H1 (cell line): ENCODE measurements at places on chromosomes 4 and X. TPM values are rescaled to one million over a fixed set of nuclear protein-coding genes. Genes with fewer than 3 reads are reported as not detected.

The ADH1A gene
- not detected in 2 replicates for total RNA-seq

The OTC gene
- not detected in 2 replicates for total RNA-seq

The CT45A10 gene
- total RNA-seq = not detected in 2 replicates

The PRDM8 gene
- 0.10 TPM in 1 of 2 replicates, not detected in the other for total RNA-seq

The HSD17B13 gene
- total RNA-seq = 0.13 TPM in 1 of 2 replicates, not detected in the other

The OPRPN gene
- not detected in 2 replicates for total RNA-seq

The ZNF630 gene
- total RNA-seq = 2.2 and 2.9 TPM in 2 replicates

The PABPC5 gene
- total RNA-seq = 1.0 and 1.4 TPM in 2 replicates

The PAK3 gene
- 6.4 and 7.2 TPM in 2 replicates for total RNA-seq

DNA sequence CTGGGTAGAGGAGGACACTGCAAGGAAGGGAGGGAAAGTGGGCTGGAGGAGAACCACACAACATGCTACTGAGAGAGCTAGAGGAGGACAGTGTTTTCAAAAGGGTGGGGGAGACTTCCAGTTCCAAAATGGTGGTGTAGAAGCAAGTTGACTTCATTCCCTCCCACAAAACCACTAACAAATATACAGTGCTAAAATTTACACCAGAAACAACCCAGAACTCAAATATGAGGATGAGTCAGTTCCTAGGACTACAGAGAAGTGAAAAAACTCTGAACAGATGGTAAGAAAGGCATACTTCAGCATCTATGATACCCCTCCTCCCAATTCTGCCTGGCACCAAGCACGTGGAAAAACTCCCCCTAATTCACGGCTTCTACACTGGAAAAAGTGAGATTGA is 9.8 kb downstream of the AADAT start:
- no peak for DNase-seq
- H3K27ac ChIP-seq = no peak overlapping the region
- H3K36me3 ChIP-seq = peaks cover 2% of the 10 kb centered on the region; the same call in 1 of the 2 replicates
- H3K4me1 ChIP-seq = no peaks in the 10 kb centered on the region
- H3K4me3 ChIP-seq = no peak overlapping the region

DNA sequence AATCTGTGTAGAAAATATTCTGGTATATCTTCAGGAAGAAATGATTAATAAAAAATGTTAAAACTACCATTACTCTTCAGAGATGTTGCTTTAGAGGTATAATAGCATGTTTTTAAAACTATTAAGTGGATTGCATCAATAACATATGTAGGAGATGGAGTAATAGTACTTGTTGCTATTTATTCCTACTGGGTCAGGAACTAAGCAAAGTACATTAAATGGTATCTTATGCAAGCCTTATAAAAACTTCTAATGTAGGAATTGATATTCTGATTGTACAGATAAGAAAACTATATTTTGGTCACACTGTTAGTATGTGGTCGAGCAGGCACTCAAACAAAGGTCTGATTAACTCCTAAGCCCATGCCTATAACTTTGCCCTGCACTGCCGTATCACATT is 31.4 kb upstream of the PDLIM5 start:
- no peaks in the 10 kb centered on the region for H3K36me3 ChIP-seq
- H3K27me3 ChIP-seq = no peaks in the 10 kb centered on the region
- no peaks in the 10 kb centered on the region for H3K4me1 ChIP-seq
- no peak overlapping the region for H3K4me3 ChIP-seq
- H3K27ac ChIP-seq = no peak overlapping the region

DNA sequence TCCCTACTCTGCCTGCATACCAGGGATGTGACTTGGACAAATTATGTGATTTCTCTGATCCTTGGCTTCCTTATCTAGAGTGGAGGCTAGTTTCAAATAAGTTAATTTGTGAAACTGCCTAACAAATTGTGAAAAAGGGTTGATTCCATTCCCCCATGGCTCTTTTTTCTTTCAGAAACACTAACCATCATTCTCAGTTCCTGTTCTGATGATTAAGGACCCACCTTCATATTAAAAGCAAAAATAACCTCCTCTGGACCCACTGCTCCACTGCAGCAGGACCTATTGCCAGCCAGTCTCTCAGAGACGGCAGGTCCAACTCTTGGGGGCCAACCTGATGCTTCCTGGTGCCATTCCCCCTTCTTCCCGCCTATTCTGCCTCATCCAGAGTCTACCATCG is 4.5 kb upstream of the ANXA5 start:
- no peak for DNase-seq
- no peaks in the 10 kb centered on the region for H3K27me3 ChIP-seq
- H3K4me1 ChIP-seq = peaks cover 7% of the 10 kb centered on the region
- no peak overlapping the region for H3K27ac ChIP-seq
- no peak overlapping the region for H3K4me3 ChIP-seq

- no peak overlapping the region for H3K27ac ChIP-seq
- no peaks in the 10 kb centered on the region for H3K27me3 ChIP-seq
- no peaks in the 10 kb centered on the region for H3K4me1 ChIP-seq
- H3K4me3 ChIP-seq = no peak overlapping the region
- peak; percentile 80 for DNase-seq
Measured at GRCh38 chrX:72245461-72246089, 6.7 kb upstream of the ERCC6L start.

GRCh38 chrX:80550722-80551121 is 130.5 kb downstream of the TENT5D start:
- no peak overlapping the region for H3K4me3 ChIP-seq
- H3K27ac ChIP-seq = no peak overlapping the region
- H3K4me1 ChIP-seq = no peaks in the 10 kb centered on the region
- no peaks in the 10 kb centered on the region for H3K27me3 ChIP-seq

- H3K27ac ChIP-seq = no peak overlapping the region
- peak; percentile 69 for DNase-seq
- no peaks in the 10 kb centered on the region for H3K27me3 ChIP-seq
- no peaks in the 10 kb centered on the region for H3K36me3 ChIP-seq
- H3K4me1 ChIP-seq = no peaks in the 10 kb centered on the region
- H3K4me3 ChIP-seq = no peak overlapping the region
Measured at GRCh38 chr4:6546681-6547447, 28.1 kb upstream of the MAN2B2 start.

- H3K27ac ChIP-seq = no peak overlapping the region
- H3K4me3 ChIP-seq = no peak overlapping the region
- no peak for DNase-seq
- no peaks in the 10 kb centered on the region for H3K27me3 ChIP-seq
- H3K4me1 ChIP-seq = no peaks in the 10 kb centered on the region
Measured at GRCh38 chr4:25504932-25505636, 128.0 kb downstream of the ANAPC4 start.

GRCh38 chrX:69317721-69318120 is 152.5 kb upstream of the PJA1 start:
- DNase-seq = no peak
- no peak overlapping the region for H3K27ac ChIP-seq
- no peaks in the 10 kb centered on the region for H3K36me3 ChIP-seq
- H3K4me1 ChIP-seq = peaks cover 2% of the 10 kb centered on the region; the same call in 1 of the 2 replicates
- H3K27me3 ChIP-seq = no peaks in the 10 kb centered on the region

GRCh38 chr4:109389369-109390114 is 44.1 kb upstream of the SEC24B start:
- no peaks in the 10 kb centered on the region for H3K27me3 ChIP-seq
- DNase-seq = no peak
- H3K36me3 ChIP-seq = no peaks in the 10 kb centered on the region
- H3K4me1 ChIP-seq = peaks cover 4% of the 10 kb centered on the region
- no peak overlapping the region for H3K4me3 ChIP-seq

GRCh38 chrX:128804828-128805227 is 718.5 kb downstream of the SMARCA1 start:
- H3K27ac ChIP-seq = no peak overlapping the region
- H3K4me3 ChIP-seq = no peak overlapping the region
- H3K36me3 ChIP-seq = no peaks in the 10 kb centered on the region
- H3K27me3 ChIP-seq = no peaks in the 10 kb centered on the region
- H3K4me1 ChIP-seq = no peaks in the 10 kb centered on the region

- H3K27me3 ChIP-seq = peaks cover 2% of the 10 kb centered on the region
- H3K4me3 ChIP-seq = no peak overlapping the region
- H3K4me1 ChIP-seq = peaks cover 7% of the 10 kb centered on the region; the same call in 1 of the 2 replicates
- H3K36me3 ChIP-seq = no peaks in the 10 kb centered on the region
- no peak overlapping the region for H3K27ac ChIP-seq
Measured at GRCh38 chr4:164706675-164707074, 47.3 kb upstream of the SMIM31 start.

DNA sequence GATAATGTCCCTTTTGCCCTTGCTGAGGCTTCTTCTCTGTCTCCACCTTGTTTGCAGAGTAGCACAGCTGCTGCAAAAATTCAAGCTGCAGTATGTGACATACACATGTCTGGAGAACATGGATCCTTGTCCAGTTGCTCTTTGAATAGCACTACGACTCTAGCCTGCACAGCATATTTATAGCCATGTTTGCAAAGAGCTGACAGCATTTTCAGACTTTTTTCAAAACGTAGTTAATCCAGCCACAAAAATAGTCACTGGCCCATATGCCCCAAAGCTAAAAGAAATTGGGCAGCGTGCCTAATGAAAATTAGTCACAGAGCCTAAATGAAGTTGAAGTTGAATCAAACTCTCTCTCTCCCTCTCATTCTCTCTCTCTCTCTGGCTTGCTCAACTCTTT is 17.5 kb downstream of the SLC16A2 start:
- no peak overlapping the region for H3K4me3 ChIP-seq
- H3K36me3 ChIP-seq = no peaks in the 10 kb centered on the region
- no peaks in the 10 kb centered on the region for H3K27me3 ChIP-seq
- H3K27ac ChIP-seq = no peak overlapping the region
- H3K4me1 ChIP-seq = no peaks in the 10 kb centered on the region
- no peak for DNase-seq

DNA sequence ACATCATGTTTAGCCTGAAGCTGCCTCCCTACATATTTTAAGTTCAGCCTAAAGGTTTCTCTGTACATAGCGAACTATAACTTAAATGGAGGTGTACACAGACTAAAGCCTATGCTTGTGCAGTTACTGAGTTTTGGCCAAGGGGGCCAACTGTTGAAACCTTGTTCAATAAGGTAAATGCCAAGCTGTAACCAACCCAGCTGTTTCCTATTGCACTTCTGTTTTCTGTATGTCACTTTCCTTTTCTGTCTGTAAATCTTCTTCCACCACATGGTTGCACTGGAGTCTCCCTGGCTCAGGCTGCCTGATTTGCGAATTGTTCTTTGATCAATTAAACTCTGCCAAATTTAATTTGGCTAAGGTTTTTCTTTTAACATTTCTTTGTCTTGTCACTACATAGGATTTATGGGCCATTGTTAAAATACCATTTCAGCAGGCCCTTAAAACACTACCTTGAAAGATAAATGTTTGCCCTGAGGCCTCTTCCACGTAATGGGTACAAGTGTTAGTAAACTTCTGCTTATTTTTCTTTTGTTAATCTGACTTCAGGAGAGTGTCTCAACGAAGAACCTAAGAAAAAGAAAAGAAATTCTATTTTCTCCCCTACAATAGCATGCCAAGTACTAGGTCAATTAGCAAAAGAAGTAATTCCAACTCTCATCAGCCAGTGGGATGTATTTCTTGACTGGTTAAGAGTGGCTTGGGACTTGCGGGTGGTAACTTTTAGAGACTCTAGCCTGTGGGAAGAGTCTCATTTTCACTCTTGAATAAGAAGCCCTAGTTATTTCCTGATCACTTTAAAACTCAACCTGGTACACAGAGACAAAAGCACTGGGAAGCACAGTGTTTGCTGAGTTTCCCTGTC is 45.7 kb upstream of the PRSS12 start:
- H3K27ac ChIP-seq = no peak overlapping the region
- peaks cover 5% of the 10 kb centered on the region; the same call in 1 of the 2 replicates for H3K4me1 ChIP-seq
- H3K27me3 ChIP-seq = no peaks in the 10 kb centered on the region
- no peaks in the 10 kb centered on the region for H3K36me3 ChIP-seq

DNA sequence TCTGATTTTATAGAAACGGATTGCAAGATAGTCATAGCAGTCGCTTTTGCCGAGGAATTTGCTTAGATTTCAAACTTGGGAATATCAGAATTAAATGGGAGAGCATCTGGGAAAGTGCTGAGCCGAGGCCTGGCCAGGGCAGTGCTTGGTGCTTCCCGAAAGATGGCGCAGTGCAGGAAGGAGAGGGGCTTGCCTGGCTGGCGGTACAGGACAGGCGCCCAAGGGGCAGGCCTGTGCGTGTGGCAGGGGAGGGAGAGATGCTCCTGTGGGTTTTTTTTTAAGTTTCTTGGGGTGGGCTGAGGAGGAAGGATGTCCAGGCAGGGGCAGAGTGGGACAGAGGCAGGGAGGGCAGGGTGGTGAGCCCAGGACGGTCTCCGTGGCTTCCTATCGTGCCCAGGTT is 241.1 kb downstream of the AFAP1 start:
- no peak overlapping the region for H3K4me3 ChIP-seq
- H3K36me3 ChIP-seq = no peaks in the 10 kb centered on the region
- no peak overlapping the region for H3K27ac ChIP-seq
- DNase-seq = no peak

GRCh38 chr4:184012937-184013336 is 107.8 kb downstream of the STOX2 start:
- H3K27me3 ChIP-seq = no peaks in the 10 kb centered on the region
- no peak for DNase-seq
- no peaks in the 10 kb centered on the region for H3K36me3 ChIP-seq
- H3K27ac ChIP-seq = no peak overlapping the region
- H3K4me3 ChIP-seq = no peak overlapping the region

DNA sequence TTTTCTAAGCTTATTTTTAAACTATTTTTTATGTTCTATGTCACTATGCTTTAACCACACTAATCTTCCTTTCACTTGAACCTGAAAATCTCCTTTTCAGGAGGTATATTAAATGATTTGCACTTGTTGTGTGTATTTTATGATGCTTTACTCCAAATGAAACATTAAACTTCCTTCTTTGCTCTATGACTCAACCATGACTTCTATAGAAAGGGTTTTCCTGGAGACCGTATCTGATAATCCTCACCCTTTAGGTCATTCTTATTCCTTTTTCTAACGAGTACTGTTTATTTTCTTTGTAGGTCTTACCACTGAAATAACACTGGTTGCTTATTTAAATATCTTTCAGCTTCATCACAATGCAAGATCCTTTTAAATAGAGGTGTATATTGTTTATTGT is 1163.2 kb downstream of the PCDH18 start:
- no peaks in the 10 kb centered on the region for H3K4me1 ChIP-seq
- H3K27me3 ChIP-seq = no peaks in the 10 kb centered on the region
- no peak overlapping the region for H3K27ac ChIP-seq
- H3K36me3 ChIP-seq = no peaks in the 10 kb centered on the region

GRCh38 chr4:52094376-52095145 is 43.5 kb downstream of the SPATA18 start:
- no peak for DNase-seq
- H3K4me1 ChIP-seq = no peaks in the 10 kb centered on the region
- H3K27ac ChIP-seq = no peak overlapping the region
- no peak overlapping the region for H3K4me3 ChIP-seq
- no peaks in the 10 kb centered on the region for H3K27me3 ChIP-seq

DNA sequence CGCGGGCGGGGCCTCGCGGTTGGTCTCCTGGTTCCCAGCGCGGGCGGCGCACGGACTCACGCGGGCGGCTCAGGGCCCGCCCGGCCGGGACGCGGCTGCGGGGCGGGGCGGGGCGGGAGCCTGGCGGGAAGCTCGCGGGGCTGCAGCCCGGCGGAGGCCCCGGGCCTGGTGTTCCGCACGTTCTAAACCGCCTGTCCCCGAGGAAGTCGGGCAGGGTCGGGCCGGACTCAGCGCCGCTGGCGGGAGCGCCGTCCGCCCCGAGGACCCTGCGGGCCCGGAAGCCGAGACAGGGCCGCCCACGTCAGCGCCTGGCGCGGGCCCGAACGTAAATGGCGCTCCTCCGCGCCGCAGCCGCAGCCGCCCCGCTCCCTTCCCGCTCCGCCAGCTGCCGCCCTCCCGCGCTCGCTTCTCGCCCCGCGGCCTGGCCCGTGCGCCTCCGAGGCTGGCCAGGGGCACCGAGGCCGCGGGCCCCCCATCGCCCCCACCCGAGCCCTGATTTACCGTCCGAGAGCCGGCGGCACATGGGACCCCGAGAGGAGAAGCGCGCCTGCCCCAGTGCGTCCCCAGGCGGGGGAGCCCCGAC is 309 bp upstream of the CTBP1 start:
- DNase-seq = no peak
- H3K27ac ChIP-seq = peak overlapping the region; percentile 77; the same call in 1 of the 2 replicates
- no peaks in the 10 kb centered on the region for H3K27me3 ChIP-seq
- peak overlapping the region; percentile 42 for H3K4me3 ChIP-seq
